ENCODE measurements at places on chromosomes 7 and 10.

- no peak for DNase-seq
These were observed 35.4 kb upstream of the NPFFR1 start for GRCh38 chr10:70319183-70319582.

- DNase-seq, result no peak
These were observed 66.5 kb upstream of the INPP5A start for GRCh38 chr10:132471125-132471451.

DNA sequence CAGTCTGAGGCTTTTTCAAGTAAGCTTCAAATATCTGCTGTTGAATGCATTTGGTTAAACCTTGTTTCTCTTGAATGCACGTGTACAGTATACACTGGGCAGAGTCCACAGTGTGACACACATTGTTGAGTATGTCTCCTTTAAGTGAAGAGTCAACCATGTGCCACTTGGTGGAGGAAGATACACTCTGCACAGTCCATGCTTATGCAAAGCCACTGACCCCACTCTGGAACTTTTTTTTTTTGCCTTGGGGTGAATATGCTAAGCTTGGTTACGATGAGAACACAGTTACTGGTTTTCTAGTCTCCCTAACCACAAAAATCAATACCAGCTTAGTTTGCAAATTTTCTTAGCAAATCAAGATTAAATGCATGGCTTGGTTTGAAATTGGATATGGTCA is 186.8 kb upstream of the VIPR2 start:
- no peak for DNase-seq

DNA sequence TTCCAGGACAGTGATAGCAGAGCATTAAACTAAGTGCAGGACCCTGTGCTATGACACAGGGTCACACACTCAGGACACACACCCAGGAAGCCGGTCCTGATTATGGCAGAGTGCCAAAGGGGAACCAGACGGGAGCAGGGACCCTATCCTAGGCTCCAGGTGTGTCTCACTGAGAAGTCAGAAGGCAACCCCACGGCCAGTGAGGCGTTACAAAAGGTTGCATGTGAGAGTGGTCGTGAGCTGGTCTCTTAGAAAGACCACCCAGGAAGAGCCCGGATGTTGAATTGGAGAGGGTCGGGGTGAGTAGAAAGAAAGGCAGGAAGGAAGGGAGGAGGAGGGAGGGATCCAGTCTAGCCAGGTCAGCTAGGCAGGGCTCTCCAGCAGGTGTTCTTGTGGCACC is 31.0 kb downstream of the FRMPD2 start:
- no peak for DNase-seq

- no peak for DNase-seq
These were observed 91.7 kb upstream of the PDGFA start for GRCh38 chr7:611281-611810.

- DNase-seq, result no peak
These were observed 41.5 kb upstream of the EPC1 start for GRCh38 chr10:32388258-32389027.

GRCh38 chr7:107070710-107071109 is 26.2 kb downstream of the PRKAR2B start:
- DNase-seq, result no peak

DNA sequence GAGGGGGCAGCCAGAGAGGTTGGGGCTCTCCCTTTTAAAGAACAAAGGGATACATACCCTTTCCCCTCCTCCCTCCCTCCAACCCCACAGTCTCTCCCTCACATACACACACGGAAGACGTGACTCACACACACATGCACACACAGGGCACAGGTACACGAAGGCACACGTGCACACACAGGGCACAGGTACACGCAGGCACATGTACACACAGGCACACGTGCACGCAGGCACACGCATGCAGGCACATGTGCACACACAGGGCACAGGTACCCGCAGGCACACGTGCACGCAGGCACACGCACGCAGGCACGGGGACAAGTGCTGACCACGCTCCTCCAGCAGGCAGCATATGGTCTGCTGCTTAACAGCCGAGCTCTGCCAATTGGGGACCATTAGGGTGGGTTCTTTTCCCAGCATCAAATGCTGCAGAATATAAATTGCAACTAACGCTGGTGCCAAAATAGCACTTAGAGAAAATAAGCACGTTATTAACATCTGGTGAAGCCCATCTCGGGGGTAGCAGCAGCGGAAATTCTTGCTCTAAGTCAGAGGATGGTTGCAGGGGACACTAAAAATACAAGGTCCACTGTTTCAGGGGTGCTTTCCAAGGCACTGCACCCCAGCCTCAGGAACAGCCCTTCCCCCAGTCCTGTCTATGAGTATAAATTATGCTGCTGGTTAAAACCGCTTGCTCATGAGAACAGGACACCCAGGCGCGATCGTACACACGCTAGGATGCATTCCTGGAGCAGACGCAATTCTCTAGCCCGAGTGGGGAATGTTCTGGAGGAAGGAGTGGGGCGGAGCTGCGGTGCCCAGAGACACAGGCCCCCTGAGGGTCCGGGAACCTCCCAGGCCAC is 55.2 kb upstream of the TNRC18 start:
- DNase-seq, result no peak

DNA sequence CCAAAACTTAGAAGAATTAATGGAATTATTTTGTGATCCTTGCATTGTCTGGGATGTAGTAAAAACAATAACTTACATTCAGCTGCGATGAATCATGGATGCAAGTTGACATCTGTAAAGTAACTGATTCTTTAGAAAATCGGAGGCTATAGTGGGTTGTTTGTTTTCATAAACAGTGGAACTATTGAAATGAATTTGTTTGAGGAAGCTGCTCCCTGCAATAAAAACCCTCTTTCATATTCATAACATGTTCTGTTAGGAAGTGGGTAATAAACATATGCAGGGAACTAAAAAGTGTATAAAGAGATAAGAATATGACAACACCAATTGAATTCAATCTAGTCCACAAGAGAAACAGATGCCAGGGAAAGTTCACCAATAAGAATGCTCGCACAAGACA is 53.6 kb downstream of the AGMO start:
- no peak for DNase-seq

DNA sequence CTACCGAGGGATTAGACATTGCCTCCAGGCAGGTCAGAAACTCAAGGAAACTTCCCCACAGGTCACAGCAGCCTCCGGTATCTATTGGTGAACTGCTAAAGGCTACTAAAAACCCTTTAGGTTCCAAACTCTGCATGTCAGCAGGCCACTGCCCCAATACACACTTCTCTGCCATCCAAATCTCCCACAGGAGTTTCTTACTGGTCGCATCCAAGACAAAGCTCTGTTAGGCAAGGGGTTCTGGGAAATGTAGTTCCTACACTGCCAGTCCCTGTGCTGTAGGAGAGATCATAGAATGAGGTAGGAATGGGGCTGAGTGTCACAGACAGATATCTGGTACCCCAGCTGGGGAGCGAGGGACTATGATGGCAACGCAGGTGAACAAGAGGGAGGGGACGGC is 757.0 kb upstream of the C7orf33 start:
- DNase-seq, result no peak

DNA sequence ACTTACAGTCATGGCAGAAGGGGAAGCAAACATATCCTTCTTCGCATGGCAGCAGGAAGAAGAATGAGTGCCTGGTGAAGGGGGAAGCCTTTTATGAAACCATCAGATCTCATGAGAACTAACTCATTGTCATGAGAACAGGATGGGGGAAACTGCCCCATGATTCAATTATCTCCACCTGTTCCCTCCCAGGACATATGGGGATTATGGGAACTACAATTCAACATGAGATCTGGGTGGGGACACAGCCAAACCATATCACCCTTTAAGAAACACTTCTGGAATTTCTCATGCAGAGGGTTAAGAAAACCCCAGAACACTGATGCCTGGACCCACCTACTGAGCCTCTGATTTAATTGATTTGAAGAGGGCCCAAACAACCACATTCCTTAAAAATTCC is 63.3 kb upstream of the DNAJB12 start:
- DNase-seq, result no peak

DNA sequence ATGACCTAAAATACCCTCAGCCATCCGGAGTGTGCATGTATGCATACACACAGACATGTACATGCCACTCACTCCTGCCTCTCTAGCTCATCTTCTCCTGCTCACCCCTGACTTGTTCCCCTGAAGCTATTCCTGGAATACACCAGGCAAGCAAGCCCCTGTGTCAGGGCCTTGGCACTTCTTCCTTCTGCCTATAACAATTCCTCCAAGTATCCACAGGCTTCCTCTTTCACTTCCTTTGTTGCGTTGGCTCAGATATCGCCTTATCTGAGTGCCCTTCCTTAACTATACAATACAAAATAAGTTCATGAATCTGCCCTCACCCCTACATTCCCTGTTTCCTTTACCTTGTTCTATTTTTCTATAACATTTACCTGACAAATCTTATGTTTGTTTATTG is 88.8 kb downstream of the NOD1 start:
- no peak for DNase-seq

GRCh38 chr7:152664636-152665035 is 11.3 kb downstream of the XRCC2 start:
- DNase-seq, result no peak

GRCh38 chr10:74871595-74872382 is 45.4 kb downstream of the KAT6B start:
- no peak for DNase-seq

GRCh38 chr7:77253151-77253550 is 53.5 kb upstream of the FGL2 start:
- no peak for DNase-seq

GRCh38 chr7:17056491-17057142 is 174.8 kb upstream of the AGR3 start:
- no peak for DNase-seq

DNA sequence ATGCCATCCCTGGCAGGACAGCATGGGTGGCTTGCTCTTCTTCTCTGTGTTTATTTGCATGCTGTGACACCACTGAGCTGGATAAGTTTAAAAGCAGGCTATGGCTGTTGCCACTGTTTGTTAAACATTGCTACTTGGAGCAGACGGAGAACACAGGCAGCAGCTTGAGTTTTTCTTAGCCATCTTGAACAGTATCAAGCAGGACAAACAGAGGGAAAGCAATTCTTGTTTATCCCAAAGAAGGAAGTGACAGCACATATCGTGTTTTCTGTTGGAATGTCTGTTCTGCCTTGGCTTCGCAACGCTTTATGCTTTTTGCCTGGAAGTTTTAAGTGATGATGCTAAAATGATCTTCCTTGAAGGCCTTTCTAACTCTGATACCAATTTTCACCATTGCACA is 73.8 kb downstream of the MKX start:
- DNase-seq, result no peak

DNA sequence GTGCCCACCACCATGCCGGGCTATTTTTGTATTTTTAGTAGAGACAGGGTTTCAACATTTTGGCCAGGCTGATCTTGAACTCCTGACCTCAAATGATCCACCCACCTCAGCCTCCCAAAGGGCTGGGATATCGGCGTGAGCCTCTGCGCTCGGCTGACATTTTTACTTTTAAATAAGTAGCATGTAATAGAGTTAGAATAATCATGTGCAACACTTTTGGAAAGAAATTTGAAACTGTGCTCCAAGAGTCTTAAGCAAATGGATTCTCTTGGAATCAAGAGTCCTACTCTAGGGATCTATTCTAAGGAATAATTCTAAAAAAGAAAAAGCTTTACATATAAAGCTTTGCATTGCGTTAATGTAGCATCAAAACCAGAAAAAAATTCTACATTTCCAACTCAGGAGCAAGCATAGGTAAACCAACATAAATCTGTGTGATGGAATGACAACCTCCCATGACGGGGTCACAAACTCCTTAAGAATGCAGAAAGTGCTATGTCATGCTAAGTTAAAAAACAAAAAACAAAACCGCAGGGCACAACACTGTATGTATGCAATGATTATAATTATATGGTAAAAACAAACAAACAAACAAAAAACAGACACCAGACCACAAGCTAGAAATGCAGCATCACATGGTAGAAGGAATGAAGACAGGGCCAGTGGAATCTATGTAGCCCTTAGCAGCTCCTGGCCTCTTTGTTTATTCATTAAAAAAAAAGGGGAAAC is 98.7 kb downstream of the RNF216 start:
- no peak for DNase-seq

DNA sequence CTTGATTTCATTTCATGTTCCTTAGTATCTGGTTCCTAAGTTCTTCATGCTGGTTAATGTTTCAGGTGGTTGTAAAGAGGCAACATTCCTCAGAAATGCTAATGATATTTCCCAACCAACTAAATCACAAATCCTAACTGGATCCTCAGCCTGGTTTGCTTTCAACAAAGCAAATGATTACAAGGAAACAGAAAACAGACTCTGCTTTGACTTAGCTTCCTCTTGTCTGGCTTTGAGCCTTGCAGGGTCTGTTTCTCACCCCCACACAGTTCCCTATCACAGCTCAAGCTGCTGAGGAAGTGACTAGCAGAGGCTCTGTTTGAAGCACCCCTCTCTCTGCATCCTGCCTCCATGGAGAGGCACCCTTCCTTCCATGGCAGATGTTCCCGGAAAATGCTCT is 130.2 kb upstream of the CTTNBP2 start:
- DNase-seq, result no peak

DNA sequence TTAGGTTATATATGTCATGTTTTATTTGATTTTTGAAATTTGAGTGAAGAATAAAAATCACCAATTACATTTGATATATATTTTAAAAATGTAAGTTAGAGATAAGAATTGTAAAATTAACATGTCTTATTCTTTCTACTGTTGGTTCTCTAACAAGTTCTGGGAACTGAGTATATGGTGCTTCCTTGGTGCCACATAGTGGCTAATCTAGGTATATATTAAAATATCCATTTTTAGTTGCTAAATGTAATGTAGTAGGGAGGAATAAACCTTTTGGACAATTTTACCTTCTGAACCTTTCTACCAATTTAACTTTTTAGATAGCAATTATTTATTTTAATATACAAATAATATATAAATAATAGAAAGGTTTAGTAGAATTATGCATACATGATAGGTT is 17.5 kb downstream of the CFAP69 start:
- DNase-seq, result no peak

- DNase-seq, result no peak
These were observed 79.7 kb downstream of the CTTNBP2 start for GRCh38 chr7:117793521-117793920.

GRCh38 chr7:108684629-108685028 is 115.0 kb downstream of the DNAJB9 start:
- no peak for DNase-seq

DNA sequence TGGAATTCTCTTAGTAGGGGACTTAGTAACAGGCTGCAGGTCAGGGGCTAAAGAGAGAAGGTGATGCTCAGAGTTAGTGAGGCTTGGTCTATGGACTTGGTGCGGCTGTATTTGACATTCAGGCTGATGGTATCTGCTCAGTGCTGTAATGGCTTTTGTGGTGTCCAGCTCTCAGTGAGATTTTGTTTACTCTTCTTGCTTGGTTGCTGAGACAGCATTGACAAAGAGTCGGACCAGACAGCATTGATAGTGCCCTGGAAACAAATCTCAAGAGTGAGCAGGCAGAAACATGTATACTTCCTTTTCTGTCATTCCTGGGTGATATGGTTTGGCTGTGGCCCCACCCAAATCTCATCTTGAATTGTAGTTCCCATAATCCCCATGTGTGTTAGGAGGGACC is 202.0 kb downstream of the STK31 start:
- no peak for DNase-seq

- DNase-seq, result no peak
These were observed 40.3 kb upstream of the GNAT3 start for GRCh38 chr7:80552031-80552694.

GRCh38 chr10:23441251-23441650 is 2.4 kb downstream of the OTUD1 start:
- DNase-seq, result no peak

GRCh38 chr10:18043148-18044006 is 91.7 kb downstream of the SLC39A12 start:
- DNase-seq, result no peak

All from Jurkat, Clone E6-1 (cell line).